CD4-positive, alpha-beta T cell (primary cell): ENCODE measurements at places on chromosomes 6 and 20.

DNA sequence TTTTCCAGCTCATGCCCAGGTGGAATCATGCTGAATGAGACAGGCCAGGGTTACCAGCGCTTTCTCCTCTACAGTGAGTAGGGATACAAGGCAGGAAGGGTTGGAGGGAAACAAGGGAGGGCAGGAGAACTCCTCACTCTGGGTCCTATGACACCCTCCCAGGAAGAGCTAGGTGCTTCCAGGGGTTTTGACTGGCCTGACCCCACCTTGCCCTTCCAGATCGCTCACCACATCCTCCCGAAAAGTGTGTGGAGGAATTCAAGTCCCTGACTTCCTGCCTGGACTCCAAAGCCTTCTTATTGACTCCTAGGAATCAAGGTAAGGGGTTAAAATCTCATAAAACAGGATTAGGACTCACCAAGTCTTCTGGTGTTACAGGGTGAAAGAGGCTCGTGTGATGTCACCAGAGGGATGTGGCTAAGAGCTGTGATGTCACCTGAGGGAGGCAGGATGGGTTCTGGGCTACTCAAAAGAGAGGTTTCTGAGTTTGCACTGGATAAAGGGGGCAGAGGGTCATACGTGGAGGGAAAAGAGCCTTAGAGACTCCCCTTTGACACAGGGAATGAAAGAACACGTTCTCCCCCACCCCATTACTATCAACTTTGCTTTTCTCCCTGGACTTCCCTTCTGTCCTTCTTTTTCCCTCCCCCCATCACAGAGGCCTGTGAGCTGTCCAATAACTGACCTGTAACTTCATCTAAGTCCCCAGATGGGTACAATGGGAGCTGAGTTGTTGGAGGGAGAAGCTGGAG is 1.9 kb downstream of the APOM start:
- H3K4me1 ChIP-seq: peaks cover 54% of the 10 kb centered on the region
- DNase-seq: peak; percentile 45
- H3K36me3 ChIP-seq: peaks cover 35% of the 10 kb centered on the region

GRCh38 chr20:18223409-18223808 is 64.9 kb upstream of the ZNF133 start:
- H3K4me3 ChIP-seq: no peak overlapping the region
- H3K27ac ChIP-seq: no peak overlapping the region
- no peaks in the 10 kb centered on the region for H3K4me1 ChIP-seq
- no peaks in the 10 kb centered on the region for H3K36me3 ChIP-seq

DNA sequence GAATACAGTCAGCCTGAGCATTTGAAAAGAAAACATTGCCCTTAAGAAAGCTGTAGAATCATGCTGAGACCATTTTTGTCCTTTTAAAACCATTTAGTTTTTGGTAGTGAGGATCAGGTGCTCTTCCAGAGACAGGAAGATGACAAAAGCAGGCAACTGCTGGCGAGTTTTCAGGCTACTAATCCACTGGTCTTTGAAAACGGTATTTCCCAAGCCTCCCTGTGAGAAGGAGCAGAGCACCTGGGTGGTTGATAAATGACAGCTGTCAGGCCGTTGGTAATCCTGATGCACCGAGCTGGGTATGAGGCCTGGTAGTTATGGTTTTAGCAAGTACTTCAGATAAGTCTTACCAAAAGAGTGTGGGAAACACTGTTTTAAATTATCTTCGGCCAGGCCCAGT is 10.1 kb upstream of the SEC63 start:
- no peaks in the 10 kb centered on the region for H3K36me3 ChIP-seq
- H3K4me1 ChIP-seq: peaks cover 7% of the 10 kb centered on the region
- no peak overlapping the region for H3K4me3 ChIP-seq
- H3K27me3 ChIP-seq: no peaks in the 10 kb centered on the region

GRCh38 chr20:57872816-57873409 is 163.1 kb upstream of the PMEPA1 start:
- H3K36me3 ChIP-seq: no peaks in the 10 kb centered on the region
- DNase-seq: no peak
- no peak overlapping the region for H3K4me3 ChIP-seq

DNA sequence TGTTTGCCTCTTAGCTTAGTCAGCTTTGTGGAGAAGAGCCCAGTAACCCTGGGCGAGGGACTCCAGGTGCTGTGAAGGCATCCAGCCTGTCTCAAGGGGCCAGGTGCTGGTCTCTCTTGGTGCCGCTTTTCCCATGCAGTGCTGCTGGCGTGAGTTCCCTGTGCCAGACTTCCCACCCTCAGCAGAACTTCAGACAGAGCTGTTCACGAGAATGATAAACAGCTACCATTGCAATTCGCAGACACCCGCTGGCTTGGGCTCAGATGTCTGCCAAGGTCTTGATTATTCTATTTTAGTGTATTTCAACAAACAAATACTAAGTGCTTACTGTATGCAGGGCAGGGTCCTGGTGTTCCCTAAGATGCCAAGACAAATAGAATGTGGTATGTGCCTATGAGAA is 57.7 kb downstream of the RNF217 start:
- H3K36me3 ChIP-seq: no peaks in the 10 kb centered on the region
- no peaks in the 10 kb centered on the region for H3K4me1 ChIP-seq
- no peak for DNase-seq
- H3K4me3 ChIP-seq: no peak overlapping the region
